Activated CD4-positive, alpha-beta T cell treated with anti-CD3 and anti-CD28 coated beads for 48 hours (primary cell): ENCODE measurements at places on chromosomes 13 and 19.

- no peak for DNase-seq
These were observed 13.7 kb downstream of the AXL start for GRCh38 chr19:41232686-41233085.

GRCh38 chr19:44960906-44961728 is 5.9 kb downstream of the CLPTM1 start:
- DNase-seq: no peak

GRCh38 chr13:40589285-40590109 is 76.9 kb downstream of the FOXO1 start:
- DNase-seq: no peak

DNA sequence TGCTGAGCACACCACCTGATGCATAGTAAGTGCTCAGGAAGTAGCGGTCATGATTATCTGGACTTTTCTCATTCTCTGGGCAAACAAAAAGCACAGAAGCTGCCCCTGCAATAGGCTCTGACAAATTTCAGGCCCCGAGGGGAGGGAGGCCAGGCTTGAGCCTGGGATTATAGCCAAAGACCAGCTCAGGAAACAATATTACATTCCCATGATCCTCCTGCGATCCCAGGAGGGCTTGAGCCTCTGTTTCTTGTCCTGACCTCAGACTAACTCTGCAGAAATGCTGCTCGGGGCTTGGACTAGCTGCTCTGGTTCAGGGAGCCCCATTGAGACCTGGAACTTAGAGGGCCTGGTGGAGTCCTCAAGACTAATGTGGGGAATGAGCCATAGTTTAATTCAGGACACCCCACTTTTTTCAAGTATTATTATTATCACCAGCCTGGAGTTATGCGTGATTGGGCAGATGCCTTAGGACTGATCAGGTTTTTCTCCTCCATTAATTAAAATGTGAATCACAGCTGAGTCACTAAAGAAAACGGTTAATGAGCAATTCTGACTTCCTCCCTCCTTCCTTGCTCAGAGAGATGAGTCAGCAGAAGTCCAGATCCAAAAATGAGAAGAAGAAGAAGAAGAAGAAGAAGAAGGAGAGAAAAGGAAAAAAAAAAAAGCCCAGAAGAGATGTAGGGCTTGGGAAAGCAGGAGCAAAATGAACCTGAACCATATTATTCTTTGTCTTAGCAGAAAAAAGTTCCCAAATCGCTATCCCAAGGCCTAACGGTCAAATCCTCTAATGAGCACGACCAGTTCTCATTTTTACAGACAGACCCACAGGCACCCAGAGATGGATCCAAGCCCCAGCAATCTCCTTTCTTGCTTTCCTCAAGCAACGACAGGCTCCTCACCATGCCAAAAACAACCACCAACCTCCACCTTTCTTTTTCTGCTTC is 107.2 kb downstream of the CACNA1A start:
- no peak for DNase-seq

DNA sequence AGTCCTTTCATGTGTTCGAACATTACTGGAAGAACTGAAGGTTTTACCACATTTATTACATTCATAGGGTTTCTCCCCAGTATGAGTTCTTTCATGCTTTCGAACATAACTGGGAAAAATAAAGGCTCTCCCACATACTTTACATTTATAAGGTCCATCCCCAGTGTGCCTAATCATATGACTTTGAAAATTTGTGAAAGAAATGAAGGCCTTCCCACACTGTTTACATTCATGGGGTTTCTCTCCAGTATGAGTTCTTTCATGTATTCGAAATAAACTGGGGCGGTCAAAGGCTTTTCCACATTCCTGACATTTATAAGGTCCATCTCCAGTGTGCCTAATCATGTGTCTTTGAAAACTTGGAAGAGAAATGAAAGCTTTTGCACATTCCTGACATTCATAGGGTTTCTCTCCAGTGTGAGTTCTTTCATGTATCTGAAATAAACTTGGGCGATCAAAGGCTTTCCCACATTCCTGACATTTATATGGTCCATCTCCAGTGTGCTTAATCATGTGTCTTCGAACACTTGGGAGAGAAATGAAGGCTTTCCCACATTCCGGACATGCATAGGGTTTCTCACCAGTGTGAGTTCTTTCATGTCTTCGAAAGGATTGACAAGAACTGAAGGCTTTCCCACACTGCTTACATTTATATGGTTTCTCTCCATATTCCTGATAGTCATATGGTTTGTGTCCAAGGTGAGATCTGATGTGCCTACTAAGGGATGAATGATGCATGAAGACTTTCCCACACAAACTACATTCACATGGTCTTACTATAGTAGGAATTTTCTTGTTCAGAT is 24.0 kb downstream of the ZNF564 start:
- no peak for DNase-seq

DNA sequence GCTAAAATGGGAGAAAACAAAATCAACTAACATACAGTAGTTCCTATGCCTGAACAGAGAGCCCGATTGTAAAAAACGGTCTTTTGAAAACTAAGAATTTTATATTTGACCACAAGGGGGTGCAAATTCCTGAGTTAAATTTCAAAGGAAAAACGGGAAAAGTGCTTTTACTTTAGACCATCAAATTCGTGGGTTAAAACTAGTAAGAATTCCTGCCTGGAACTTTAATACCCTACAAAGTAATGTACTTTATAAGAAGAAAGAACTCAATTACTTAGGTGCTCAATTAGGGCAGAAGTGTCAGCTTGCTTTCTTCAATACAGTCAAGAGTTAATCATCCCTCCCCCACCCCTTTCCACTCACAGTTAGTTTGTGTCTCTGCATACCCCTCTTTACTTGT is 69.8 kb downstream of the KCNRG start:
- no peak for DNase-seq

DNA sequence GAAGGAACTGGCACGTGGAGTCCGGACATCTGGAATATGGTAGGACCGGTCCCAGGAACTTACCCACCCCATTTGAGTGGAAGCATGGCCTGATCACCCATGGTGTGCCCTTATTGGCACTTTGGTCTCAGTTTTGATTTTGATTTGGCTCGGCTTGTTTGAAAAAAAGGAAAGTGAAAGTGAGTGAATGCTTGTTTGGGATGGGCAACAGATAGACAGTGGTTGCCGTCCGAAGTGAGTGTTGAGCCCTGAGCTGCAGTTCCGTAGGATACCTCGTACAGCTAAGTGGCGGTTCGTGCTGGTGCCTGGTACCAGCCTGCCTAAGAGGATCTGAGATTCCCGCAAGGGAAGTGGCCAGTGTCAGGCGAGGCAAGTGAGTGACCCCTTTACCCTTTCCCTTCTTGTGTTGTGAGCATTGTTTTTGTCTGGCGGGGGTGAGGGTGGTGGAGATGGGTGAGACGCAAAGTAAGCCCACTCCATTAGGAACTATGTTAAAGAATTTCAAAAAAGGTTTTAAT is 605.8 kb downstream of the UQCRFS1 start:
- no peak for DNase-seq

DNA sequence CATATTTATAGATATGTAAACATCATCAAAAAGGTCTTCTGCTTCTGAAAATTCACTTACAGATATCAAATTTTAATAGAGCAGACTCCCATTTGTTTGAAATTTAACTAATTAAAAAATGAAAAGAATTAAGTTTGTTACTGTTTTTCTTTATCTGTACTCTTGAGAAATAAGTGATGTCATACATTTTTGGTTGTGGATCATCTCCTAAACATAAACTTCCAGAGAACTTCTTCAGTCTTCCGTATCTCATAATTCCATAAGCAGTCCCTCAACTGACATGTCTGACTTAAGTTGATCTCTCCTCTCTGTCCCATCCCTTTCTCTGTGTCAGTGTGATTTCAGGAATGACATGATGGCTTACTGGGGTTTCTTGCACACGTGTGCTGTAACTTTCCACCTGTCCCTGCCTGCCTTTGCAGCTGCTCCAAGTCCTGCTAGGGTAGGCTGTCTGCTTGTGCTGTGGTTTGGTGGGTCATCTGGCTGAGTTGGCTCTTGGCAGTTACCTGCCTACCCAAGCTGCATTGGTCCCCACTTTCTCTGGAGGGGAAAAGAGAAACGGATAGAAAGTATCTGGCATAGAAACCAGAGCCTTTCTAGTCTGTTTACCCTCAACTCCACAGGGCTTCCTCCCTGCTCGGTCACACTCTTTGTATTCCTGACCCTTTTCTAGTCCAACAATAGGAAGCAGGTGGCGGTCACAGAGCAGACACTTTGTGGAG is 127.1 kb downstream of the GGACT start:
- DNase-seq: no peak

DNA sequence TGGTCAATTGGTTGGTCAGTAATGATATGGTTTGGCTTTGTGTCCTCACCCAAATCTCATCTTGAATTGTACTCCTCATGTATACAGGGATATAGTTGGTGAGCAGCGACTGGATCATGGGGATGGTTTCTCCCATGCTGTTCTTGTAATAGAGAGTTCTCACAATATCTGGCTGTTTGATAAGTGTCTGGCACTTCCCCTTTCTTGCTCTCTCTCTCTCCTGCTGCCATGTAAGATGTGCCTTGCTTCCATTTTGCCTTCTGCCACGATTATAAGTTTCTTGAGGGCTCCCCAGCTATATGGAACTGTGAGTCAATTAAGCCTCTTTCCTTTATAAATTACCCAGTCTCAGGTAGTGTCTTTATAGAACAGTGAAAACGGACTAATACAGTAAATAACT is 120.7 kb downstream of the TRPC4 start:
- no peak for DNase-seq

DNA sequence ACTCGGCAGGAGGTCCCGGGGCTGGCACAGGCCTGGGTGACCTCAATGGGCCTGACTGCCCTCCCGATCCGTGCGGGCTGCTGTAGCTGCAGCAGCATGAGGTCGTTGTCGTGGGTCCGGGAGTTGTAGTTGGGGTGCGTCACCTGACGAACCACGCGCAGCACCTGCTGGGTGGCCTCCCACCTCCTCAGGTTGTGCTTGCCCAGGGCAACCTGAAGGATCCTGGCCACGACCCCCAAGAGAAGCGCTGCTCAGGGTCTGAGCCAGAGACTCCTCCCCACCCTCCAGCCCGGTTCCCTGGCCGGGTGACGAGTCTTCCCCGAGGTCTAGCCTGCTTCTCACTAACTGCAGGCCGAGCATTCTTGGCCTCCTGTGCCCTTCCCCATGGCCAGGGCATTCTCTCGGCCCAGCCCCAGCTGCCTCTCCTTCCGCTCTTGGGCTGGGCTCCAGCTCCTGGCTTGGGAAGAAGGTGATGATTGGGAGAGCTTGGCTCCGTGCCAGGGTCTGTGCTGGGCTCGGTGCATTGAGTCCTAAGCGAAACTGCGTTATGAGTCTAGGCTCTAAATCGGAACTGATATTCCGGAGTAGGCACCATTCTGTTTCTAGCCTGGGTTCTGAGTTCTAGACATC is 3.1 kb downstream of the KLK14 start:
- DNase-seq: no peak

DNA sequence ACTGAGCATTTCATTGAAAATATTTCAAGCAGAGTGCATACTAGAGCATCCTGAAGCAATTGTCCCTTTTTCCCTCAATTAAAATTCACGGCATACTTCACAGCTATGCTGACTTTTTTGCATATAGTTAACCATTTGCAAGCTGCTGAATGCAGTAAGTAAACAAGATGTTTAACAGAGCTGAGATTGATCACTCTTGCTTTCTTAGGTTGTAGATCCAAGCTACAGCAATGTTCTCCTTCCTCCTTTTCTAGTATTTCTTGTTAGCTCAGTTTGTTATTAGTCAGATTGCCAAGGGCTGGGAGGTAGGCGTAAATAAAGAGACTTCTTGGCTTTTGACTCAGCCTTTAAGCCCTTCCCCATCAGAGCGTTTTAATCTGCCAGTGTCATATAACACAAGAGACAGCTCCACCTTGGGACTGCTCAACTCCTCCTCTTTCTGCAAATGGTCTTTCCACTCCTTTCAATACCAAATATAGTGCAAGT is at the start of gene SLITRK6:
Gene SLITRK6 (minus strand): TSS at position 323 of the 486 bp plus-strand sequence. CDS start 2,911 bp downstream, outside the sequence.
- DNase-seq: no peak

- DNase-seq: no peak
These were observed 3.9 kb upstream of the ZNF135 start for GRCh38 chr19:58054901-58055874.

DNA sequence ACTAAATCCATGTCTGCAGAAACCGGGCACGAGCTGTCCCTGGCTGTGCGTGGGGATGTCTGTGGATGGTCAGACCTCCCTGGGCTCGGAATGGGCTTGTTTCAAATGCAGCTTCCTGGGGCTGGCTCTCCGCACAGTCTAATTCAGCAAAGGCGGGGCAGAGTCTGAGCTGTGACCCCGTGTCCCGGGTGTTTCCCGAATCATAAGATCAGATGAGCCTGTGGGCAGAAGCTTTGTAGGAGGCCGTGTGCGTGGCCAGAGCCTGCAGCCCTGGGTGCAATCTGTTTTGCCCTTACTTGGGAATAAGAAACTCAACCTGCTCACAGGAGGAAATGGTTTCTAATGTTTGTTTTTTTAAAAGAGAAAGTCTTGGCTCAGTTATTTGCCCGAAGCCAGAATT is 13.9 kb upstream of the GNA11 start:
- no peak for DNase-seq

DNA sequence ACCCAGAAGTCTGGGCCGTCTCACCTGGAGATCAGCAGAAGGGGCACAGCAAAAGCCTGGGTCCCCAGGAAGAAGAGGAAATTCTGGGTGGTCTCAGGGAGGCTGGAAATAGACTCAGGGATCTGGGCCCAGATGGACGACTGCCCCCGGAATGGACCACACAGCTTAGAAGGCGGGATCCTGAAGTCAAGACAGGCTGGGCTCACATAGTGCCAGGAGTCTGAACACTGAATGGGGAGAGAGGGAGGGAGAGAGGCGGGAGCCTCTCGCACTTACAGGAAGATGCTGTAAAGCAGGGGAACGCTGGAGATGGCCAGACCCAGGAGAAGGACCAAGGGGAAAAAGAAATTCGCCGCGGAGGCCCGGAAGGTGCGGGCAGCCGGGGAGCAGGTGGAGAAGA is 1.3 kb upstream of the LENG1 start:
- no peak for DNase-seq

DNA sequence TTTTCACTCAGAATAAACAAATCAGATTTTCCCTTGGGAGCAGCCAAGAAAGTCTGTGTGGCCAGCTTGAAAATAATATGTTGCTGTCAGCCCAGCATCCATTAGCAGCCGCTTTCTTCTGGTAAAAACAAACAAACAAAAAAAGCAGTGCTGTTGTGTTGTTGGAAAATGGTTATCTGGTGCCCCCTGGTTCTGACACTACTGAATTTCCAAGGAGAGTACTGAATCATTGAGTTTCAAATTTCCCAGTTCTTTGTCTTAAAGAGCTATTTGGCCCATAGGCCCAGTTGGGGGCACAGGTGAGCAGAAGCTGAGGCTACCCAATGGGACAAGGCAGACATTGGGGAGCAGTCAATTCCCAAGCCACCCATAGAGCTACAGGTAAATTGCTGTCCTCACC is 995.9 kb downstream of the UQCRFS1 start:
- DNase-seq: no peak
